ENCODE measurements at places on chromosomes 2 and 18.

DNA sequence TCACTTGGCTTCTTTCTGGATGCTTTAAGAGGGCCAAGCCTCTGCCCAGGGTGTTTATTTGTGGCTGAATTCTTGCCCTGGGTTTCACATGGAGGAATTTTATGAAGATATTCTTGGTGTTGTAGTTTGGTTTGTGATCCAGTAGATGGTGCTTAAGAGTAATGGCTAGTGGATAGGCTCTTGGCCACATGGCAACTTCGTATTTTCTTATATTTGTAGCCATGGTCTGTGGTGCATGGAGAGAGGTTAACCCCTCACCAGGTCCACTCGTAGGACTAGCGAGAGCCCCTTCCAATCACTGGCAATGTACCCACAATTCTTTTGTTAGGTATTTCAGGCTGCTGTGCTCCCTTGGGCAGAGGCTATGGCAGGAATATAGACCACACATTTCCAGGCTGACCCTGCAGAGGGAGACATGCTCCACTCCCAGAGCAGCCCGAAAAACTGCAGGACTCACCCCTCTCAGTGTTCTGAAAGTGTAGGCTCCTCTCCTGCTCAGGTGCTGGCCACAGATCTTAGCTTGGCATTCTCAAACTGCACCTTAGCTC, 582.1 kb upstream of the SETBP1 start:
- DNase-seq: no peak

DNA sequence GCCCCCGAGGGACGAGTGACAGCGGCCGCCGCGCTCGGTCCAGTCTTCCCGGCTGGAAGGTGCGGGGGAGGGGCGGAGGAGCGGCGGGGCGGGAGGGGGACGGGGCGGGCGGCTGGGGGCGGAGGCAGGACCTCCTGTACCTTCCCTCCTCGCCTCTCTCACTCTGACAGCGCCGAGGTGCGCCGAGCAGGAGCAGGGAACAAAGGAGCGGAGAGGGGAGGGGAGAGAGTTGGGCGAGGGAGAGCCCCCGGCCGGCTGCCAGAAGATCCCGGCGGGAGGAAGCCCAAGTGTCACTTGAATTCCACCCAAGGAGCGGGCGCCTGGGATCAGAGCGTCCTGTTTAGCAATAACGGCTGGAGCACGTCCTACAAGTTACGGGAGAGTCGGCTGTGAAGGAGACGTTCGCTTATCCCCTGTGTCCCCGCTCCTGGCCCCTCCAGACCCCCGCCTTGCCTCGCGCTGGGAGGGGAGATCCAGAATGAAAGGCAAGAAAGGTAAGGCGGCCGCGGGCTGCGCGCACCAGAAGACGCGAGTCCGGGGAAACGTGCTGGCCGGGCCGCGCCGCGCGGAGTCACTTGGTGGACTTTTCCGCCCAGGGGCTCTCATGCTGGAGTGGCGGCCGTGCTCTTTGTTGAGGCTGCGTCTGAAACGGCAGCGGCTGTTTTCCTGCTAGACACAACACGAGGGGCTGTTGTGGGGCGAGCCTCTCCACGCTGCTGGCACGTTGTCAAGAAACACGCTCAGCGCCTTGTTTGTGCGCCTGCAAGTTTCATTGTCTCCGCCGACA, at the start of gene TGIF1:
TGIF1 (plus strand) TSS at position 161 of the 787 bp plus-strand sequence; CDS start at position 479, 318 bp downstream.
- peak; percentile 73 for DNase-seq

- DNase-seq: no peak
Observed at GRCh38 chr18:54755456-54755855, 72.8 kb upstream of the RAB27B start.

- DNase-seq: no peak
Observed at GRCh38 chr2:86033751-86034692, 71.7 kb downstream of the POLR1A start.

GRCh38 chr2:16870491-16871076, 204.9 kb upstream of the CYRIA start:
- DNase-seq: no peak

GRCh38 chr18:58895385-58895784, 30.7 kb downstream of the ZNF532 start:
- DNase-seq: no peak

DNA sequence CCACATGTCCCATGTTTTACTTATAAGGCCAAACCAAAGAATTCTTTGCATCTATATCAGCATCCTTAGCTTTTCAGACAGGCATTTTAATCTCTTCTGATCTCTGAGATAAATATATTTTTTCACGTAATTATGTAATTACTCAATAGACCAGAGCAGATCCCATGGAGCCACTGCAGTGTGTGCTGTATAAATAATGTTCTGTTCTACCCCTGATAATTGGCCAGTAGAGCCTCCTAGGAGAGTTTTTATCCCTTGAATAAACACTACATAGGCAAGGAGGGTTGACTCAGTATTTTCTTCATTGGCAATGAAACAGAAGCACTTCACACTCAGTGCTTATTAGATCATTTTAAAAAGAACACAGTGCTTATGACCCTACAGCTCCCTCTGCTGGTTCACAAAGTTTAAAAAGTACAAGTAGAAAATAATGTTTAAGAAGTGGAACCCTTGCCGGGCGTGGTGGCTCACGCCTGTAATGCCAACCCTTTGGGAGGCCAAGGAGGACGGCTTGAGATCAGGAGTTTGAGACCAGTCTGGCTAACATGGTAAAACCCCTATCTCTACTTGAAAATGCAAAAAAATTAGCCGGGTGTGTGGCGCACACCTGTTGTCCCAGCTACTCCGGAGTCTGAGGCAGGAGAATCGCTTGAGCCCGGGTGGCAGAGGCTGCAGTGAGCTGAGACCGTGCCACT, 91.9 kb downstream of the PPP1R1C start:
- peak; percentile 85 for DNase-seq

DNA sequence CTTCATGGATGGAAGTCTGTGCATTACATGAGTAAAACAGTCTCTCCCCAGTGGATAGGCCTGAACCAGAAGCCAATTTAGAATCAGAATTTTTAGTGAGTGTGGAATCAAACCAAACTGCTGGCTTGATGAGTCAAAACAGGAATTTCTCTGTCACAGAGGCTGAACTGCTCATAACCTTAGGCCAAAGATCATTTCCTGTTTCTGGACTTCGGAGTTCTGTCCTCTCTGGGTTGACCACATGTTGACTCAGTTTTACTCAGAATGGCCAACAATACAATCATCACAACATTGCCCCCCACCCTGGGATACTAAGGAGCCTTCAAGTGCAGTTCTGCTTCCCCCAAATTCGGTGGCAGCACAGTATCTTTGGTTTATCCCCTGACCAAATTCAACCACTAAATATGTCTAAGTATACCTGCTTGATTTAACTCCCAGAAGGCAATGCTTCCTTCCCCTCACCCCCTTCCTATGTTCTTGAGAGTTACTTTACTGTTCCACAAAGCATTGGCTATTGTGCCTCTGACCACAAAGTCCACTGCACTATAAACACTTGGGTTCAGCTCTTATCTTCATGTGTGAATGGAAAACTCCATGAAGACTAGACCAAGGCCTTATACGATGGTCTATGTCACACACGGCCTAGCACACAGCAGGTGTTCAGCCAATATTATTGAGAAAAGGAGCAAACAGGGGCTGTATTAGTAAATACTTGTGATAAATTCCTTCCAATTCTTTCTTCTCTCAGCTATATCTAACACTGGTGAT, 67.8 kb downstream of the NXPH2 start:
- no peak for DNase-seq

DNA sequence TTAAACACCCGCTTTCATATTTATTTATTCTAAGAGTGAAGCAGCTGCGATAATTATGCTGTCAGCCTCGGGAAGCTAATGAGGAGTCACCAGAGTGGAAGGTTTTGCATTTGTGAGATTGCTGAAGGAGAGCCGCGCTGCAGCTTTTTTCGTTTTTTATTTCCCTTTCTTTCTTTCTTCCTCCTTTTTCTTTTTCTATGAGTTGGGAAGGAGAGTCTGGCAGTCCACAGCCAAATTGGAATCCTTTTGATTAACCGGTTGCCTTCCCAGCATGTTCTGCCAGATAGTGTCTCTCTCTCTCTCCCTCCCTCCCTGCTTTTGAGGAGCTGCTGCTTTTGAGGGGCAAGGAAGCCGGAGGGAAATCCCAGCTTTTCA, 82.1 kb downstream of the CDK15 start:
- no peak for DNase-seq

- no peak for DNase-seq
Observed at GRCh38 chr2:229646186-229646723, 68.1 kb downstream of the DNER start.

DNA sequence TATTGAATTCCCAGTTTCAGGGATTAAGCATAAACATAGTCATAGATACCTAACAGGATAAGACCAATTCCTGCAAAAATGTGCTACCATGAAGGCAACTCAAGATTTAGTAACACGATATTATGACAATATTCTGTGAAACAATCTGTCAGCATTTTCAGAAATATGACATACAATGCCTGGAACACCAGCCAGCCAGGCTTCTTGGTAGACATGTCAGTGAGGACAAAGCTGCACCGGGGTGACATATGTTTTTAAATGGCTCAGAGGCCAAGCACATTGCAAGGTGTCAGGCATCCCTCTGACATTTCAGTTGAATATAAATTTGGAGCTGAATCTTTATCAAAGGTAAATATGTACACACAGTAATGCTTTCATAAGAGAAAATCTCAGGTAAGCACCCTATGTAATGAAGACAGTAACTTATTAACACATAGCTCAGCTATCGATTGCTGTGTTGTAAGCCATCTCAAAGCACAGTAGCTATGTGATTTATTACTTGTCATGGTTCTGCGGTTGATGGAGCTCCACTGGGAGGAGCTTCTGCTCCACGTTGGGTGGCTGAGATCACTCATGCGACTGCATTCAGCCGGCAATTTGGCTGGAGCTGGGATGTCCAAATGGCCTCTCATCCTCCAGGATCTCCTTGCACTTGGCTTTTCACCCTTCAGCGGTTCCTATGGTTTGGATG, 31.9 kb upstream of the EML6 start:
- DNase-seq: no peak

- no peak for DNase-seq
Observed at GRCh38 chr18:22971038-22971437, 37.9 kb downstream of the RBBP8 start.

Measured in NCI-H460 (cell line).